ENCODE measurements at places on chromosomes 1 and 21.

DNA sequence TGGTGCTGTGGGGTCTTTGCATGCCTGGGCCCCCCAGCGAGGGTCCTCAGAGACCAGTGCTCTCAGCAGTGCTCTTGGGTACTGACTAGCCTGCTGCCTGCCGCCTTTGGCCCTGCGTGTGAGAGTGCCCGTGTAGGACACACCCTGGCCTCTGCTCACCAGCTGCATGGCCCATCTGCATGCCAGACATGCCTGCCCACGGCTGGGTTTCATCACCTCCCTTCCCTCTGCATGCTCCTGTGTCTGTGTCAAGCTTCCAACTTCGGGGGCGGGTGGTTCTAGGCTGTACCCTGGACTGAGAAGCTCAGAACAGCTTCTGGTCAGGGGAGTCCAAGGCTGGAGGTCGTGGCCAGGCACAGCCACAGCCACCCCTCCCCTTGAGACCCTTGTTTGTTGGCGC, 56.9 kb downstream of the PTPRF start:
- no peak for DNase-seq

DNA sequence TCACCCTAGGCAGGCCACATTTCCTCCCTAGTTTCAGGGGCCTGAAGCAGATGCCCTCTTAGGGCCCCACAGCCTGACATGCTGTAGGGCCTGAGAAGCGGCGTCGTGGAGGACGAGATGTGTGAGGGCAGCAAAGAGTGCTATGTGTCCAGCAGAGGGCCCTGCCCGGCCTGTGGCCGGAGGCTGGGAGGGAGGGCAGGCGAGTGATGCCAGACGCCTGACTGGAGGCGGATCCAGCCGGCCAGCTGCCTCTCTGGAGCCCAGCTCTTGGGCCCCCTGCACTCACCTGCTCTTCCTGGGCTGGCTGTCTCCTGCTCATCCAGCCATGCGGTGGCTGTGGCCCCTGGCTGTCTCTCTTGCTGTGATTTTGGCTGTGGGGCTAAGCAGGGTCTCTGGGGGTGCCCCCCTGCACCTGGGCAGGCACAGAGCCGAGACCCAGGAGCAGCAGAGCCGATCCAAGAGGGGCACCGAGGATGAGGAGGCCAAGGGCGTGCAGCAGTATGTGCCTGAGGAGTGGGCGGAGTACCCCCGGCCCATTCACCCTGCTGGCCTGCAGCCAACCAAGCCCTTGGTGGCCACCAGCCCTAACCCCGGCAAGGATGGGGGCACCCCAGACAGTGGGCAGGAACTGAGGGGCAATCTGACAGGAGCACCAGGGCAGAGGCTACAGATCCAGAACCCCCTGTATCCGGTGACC, at the start of gene GPR37L1:
Gene GPR37L1, plus strand, starts transcription at position 279 of the 697 bp plus-strand sequence. Its CDS starts 47 bp downstream, at position 326.
- DNase-seq: no peak

- DNase-seq: no peak
These were observed 116.0 kb downstream of the ESRRG start for GRCh38 chr1:216607067-216607697.

DNA sequence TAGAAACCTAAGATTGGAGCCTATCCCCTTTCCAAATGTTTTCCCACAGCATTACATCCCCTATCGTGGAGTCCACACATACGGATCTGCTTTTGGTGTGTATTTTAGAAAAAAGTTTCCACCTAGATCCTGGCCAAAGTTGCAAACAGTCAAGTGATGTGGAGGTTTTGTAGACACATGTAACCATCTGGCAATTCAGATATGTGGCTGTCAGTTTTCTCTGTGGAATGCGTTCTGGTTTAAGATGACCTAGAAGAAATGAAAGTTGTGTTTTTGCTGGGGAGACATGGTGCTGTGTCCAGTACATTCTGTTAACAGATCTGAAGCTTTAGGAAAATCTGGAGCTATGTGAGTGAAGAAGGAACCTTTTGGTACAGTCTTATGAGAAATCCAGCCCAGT, 14.8 kb downstream of the RNF220 start:
- no peak for DNase-seq

GRCh38 chr1:18950401-18951026, 6.0 kb downstream of the IFFO2 start:
- no peak for DNase-seq

GRCh38 chr21:38531039-38531541, 32.8 kb upstream of the ERG start:
- DNase-seq: no peak

DNA sequence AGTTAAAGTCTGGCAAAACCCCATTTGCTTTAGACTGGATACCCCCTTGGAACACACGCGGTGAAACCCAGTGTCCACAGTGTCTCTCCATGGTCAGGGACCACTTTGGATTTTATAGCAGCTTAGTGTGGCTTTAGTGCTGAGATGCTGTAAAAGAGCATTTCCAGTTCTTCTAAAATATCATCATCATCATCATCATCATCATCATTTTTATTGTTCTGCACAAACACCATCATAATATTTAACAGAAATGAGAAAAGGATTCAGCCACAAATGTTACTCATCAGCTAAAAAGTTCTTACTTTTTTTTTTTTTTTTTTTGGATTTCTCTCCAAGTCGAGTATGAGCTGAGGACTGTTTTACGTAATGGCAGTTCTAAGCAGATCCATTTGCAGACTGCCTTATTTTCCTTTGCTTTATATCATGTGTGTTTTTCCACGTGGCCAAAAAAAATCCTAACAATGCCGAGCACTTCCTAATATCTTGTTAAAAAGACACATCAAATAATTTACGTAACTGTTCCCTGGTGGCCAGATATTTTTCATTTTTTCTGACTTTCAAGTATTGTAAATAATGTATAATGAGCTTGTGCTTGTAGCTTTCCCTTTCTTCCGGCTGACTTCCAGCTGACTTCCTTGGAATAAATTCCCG, 62.8 kb downstream of the EVA1C start:
- no peak for DNase-seq

DNA sequence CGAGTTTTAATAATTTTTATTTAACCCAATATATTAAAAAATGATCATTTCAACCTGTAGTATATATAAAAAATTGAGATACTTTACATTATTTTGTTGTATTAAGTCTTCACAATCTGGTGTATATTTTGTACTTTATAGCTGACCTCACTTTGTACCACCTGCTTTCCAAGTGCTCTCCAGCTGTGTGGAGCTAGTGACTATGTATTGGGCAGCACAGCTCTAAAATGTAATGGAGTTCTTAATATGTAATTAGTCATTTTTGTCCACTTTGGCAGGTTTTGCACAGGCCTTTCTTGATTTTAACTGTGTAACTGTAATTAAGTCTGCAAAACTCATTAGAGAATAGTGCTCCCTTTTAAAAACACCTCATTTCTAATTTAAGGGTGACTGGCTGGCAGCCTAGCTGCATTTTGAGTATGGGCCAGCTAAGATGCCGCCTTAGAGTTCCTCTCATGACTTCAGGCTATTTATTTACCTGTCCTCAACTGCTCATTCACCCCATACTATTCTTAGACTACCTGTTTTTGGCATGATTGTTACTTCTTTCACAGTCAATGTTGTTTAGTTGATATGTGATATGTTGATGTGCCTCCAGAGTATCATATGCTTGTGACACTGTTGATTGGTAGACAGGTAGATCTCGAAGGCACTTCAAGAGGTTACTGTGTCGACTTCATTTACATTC, 43.2 kb downstream of the ZYG11B start:
- DNase-seq: no peak

- DNase-seq: no peak
These were observed 8.0 kb downstream of the FCAMR start for GRCh38 chr1:206962272-206962671.

DNA sequence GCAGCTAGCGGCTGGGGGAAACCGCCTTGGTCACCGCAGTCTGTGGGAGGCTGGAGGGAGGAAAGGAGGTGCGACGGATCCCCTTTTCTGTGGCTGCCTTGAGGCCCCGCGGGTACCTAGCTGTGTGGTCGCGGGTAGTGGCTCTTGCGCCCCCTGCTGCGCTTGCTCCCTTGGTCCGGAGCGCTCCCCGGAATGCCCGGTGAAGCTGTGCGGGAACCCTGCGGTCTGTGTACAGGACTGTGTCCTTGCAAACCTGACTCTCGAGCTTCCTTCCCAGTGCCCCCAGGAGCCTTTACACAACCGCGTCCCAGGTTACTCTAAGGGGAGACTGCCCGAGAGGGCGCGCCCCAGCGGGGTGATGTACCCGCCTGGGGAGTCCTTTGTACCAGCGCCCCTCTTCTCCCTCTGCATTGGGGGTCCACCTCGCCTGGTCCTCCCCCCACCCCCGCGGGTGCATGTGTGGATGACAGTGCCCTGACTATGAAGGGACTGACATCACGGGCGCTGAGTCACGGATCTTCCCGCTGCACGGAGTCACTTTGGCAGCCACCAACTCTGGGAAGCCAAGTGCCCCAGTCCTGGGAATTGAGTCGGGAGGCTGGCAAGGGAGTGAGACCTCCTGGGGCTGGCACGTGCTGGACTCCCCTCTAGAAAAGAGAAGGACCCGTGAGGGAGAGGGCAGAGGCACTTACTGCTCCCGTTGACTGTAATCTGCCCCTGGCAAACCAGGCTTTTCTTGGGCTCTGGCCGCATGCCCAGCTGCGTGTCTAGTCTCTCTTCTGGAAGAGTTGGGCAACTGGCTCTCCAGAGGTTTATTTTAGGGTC, 816 bp downstream of the IL6R start:
- no peak for DNase-seq

- no peak for DNase-seq
These were observed 53.5 kb downstream of the ITSN1 start for GRCh38 chr21:33695813-33696212.

GRCh38 chr21:8992731-8993174, 1528.6 kb upstream of the TPTE start:
- DNase-seq: no peak

GRCh38 chr1:224851848-224852261, 77.6 kb upstream of the DNAH14 start:
- DNase-seq: no peak

DNA sequence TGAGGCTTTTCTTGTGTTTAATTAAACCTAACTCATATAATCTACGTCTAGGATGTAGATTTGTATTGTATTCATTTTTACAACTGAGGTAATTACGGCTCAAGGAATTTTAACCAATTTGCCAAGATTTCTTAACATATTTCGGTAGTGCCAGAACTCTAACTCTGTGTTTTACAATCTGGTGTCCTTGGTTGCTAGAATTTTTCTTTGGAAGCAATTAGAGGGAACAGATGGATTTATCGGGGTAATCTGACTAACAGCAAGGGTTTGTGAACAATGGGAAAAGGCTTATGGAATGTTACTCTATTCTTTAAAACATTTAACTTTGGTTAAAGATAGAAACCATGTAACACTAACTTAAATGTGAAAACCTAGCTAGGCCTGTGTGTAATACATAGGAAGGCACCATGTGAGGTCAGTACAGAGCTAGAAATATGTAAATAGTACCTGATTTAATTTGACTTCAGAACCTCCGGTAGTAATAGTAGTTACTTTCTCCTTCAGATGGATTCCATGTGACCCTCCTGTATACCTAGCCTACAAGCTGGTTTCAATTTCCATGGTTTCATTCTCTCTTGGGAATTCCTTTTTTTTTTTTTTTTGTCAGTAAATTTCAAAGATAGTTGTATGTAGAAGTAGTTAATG, 1.2 kb downstream of the MTF2 start:
- DNase-seq: peak; percentile 33

DNA sequence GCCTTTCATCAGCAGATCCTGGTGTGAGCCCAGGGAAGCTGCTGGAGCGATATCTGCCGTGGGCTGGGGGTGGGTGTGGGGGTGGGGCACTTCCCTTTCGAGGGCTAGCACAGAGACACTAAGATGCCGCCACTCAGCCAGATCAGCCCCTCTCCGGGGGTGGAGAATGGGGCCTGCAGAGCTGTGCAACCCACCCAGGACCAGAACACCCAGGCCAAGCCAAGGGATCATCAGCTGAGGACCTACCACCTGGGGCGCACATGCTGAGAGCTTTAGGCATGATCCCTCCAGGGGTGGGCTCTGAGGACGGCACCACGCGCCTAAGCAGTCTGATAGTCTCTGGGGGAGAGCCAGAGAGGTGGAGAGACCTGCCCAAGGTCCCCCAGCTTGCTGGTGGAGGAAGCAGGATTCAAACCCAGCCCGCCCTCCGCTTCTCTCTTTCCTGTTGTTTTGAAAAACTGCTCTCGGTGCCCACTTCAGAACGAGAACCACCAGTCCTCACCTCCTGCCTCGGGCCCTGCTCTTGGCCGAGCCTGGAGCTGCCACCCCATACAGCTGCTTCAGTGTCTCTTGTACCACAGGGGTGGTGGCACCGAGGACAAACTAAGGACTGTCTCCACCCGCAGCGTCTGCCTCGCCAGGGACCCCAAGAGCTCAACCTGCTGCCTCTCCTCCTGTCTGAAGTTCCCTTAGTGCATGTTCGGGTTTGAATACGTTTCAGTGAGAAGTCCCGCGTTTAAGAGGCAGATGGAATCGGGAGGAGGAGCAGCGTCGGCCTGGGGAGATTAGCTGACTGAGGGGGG, 39.7 kb upstream of the RUNX3 start:
- DNase-seq: no peak

- no peak for DNase-seq
These were observed 64.6 kb upstream of the CLDN14 start for GRCh38 chr21:36544545-36544944.

DNA sequence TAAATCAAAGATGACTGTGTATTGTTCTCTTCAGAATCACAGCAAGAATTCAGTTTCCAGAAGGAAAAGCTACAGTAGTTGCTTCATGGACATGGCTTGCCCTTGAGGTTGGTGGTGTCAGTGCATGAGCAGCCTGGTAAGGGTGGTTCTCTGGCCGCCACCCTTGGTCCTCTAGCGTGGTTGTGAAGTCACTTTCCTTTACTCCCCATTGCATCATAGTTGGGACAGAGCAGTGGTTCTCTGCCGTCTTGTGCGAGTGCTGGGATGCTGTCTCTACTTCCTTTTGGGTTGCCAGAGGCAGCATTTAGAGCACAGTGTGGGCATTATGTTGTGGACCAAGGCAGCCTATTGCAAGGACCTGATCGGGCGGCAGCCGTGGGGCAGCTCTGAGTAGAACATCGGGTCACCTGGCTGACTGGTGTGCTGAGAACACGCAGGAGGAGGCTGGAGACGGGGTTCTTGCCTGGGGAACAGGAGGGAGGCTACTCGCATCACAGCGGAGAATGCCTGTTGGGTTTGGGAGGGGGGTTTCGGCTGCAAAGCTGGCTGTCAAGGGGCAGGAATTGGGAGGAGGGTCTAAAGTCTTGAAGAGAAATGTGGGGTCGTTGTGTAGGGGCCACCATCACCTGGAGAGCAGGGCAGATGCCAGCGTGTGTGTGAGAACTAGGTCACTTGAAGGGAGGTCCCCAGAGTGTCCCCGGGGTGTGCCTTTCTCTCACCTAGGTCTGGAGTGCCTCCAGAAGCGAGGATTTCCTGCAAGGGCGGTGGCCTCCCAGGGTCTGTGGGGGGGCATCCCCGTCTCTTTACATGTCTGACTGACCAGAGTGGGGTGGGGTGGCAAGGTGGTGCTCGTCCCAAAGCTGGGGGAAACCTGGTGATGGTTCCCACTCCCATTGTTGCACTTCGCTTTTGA, 6.3 kb downstream of the ARF1 start:
- DNase-seq: no peak

DNA sequence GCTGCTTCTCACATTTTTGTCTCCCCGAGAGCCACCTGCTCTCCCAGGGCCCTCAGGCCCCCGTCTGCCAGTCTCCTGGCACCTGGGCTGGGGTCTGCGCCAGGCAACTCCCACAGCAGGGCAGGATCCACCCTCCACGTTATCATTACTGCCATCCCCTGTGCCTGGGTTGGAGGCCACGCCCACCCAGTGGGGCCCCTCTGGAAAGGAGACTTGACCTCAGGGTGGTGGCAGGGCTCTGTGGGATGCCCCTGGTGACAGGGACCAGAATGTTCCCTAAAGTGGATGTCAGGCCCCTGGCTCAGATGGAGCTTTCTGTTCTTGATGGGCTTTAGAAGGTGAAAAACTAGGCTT, 66.6 kb downstream of the SKI start:
- no peak for DNase-seq

GRCh38 chr21:41325138-41325912, 8.7 kb downstream of the FAM3B start:
- DNase-seq: no peak
